ENCODE measurements at places on chromosomes 1 and 21. TPM values are rescaled to one million over a fixed set of nuclear protein-coding genes. Genes with fewer than 3 reads are reported as not detected.

Gene SLC30A10
- not detected for total RNA-seq

Gene CD5L
- not detected for total RNA-seq

Gene GJB3
- not detected for total RNA-seq

Gene TCHH
- not detected for total RNA-seq

Gene PRDM16
- not detected for total RNA-seq

Gene KIAA0040
- total RNA-seq, result 21.5 TPM

Gene ARHGAP30
- not detected for total RNA-seq

Gene TRABD2B
- not detected for total RNA-seq

Data from endothelial cell of umbilical vein (primary cell).